Muscle of leg (tissue), 16 donors: ENCODE measurements at places on chromosomes 7 and 10. TPM values are rescaled to one million over a fixed set of nuclear protein-coding genes. Genes with fewer than 3 reads are reported as not detected.

VAX1 gene
- total RNA-seq: not detected

CYP3A4 gene
- 0.04 TPM for total RNA-seq

SFRP5 gene
- 0.75 TPM for total RNA-seq

- peaks cover 11% of the 10 kb centered on the region for H3K4me1 ChIP-seq
- DNase-seq: peak; percentile 53
- no peaks in the 10 kb centered on the region for H3K27me3 ChIP-seq
- H3K4me3 ChIP-seq: no peak overlapping the region
- no peaks in the 10 kb centered on the region for H3K36me3 ChIP-seq
Measured at GRCh38 chr10:51301644-51302043, 227.4 kb downstream of the PRKG1 start.

DNA sequence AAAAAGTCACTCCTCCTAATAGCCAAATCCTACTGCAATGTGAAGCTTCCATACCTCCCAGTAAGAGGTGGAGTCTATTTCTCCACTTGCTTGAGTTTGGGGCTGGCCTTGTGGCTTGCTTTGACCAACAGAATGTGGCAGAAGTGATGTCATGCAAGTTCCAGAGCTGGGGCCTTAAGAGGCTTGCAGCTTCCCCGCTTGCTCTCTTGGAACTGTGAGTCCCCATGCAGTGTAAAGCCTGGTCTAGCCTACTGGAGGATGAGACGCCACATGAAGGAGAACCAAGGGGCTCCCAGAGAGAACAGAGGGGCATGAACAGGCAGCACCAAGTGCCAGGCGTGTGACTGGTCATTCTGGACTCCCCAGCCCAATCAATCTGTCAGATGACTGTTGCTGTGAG lies 58.6 kb upstream of the OPALIN start:
- H3K4me3 ChIP-seq: no peak overlapping the region
- H3K36me3 ChIP-seq: no peaks in the 10 kb centered on the region
- H3K27me3 ChIP-seq: peaks cover 27% of the 10 kb centered on the region
- H3K27ac ChIP-seq: no peak overlapping the region
- DNase-seq: peak; percentile 45
- H3K4me1 ChIP-seq: peaks cover 24% of the 10 kb centered on the region

DNA sequence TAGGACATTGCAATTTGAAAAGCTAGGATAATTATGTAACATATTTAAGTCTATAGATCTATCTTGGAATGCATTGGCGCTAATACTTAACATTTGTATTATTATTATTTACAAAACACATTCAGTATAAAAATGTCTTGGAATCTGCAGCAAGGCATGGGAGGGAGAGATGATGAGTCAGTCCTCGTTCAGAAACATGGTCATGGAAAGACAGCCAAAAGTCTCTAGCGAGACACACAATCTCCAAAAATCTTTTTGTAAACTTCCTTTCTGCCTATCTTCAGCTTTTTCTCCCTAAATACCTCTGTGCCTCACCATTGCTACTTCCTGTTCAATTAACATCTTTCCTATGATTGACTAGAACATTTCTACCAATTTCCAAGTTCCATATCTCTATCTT lies 188.4 kb upstream of the CACNA2D1 start:
- H3K27me3 ChIP-seq: no peaks in the 10 kb centered on the region
- H3K27ac ChIP-seq: no peak overlapping the region
- H3K4me1 ChIP-seq: no peaks in the 10 kb centered on the region
- H3K4me3 ChIP-seq: no peak overlapping the region
- peak; percentile 21 for DNase-seq
- H3K36me3 ChIP-seq: no peaks in the 10 kb centered on the region

DNA sequence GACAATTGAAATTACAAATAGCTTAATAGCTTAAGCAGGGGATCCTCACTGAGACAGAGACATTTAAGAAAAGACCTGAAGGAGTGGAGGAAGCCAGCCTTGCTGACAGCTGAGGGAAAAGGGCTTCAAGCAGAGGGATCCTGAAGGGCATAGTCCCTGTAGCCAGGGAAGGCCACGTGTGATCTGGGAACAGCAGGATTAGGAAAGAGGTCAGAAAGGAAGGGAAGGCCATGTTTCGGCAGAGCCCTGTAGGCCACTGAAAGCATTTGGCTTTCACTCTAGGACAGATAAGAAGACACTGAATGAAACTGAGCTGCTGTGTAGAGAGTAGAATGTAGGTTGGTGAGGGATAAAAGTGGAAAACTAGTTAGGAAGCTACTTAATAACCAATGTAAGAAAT lies 3.4 kb upstream of the AKR1C8 start:
- H3K27me3 ChIP-seq: no peaks in the 10 kb centered on the region
- no peaks in the 10 kb centered on the region for H3K4me1 ChIP-seq
- no peak overlapping the region for H3K4me3 ChIP-seq

GRCh38 chr10:79095316-79095715 lies 26.6 kb downstream of the ZMIZ1 start:
- H3K4me3 ChIP-seq: no peak overlapping the region
- H3K36me3 ChIP-seq: peaks cover 3% of the 10 kb centered on the region
- DNase-seq: no peak
- no peak overlapping the region for H3K27ac ChIP-seq
- no peaks in the 10 kb centered on the region for H3K27me3 ChIP-seq
- H3K4me1 ChIP-seq: peaks cover 36% of the 10 kb centered on the region
